ENCODE measurements at places on chromosomes 1 and 21. TPM values are rescaled to one million over a fixed set of nuclear protein-coding genes. Genes with fewer than 3 reads are reported as not detected.

Gene LMX1A
- total RNA-seq = not detected

Gene ERICH3
- 1.9 TPM for total RNA-seq

Gene VHLL
- not detected for total RNA-seq

Gene SELENBP1
- total RNA-seq = 2.9 TPM

Gene PRSS38
- not detected for total RNA-seq

Gene CD34
- total RNA-seq = 0.20 TPM

Gene SAMD11
- total RNA-seq = 46.2 TPM

Gene RGS18
- total RNA-seq = not detected

Gene MAGOH
- 27.3 TPM for total RNA-seq

Gene RIMKLA
- 4.1 TPM for total RNA-seq
